ENCODE measurements at places on chromosomes 1 and 21.

DNA sequence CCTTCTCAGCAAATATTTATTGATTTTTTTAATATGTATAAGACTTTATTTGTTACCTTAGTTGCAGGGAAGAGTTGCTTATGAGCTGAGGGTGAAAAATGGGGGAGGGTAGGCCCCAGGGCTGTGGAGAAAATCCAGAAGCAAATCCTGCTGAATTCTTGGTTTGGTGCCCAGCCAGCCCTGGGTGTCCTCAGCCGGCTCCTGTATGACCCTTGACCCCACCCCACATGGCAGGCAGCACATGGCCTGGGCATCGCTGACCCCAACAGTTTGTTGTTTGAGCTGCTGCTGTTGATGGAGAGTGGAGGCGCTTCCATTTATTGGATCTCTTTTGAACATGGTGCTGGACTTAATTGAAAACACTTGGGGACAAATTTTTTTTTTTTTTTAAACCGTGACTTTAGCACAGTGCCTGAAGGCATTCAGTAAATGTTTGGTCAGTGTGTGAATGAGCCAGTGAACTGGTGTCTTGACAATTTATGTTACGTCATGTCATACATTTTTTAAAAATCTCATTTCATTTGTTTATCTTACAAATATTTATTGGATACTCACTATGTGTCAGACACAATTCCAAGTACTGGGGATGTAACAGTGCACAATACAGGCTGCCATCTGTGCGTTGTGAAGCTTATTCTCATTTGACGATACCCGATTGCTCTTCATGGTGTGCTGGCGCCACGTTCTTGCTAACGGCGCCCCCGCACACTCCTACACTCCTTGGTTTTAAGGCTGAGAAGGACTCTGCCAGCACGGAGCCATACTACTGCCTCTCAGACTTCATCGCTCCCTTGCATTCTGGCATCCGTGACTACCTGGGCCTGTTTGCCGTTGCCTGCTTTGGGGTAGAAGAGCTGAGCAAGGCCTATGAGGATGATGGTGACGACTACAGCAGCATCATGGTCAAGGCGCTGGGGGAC, 98.8 kb downstream of the MTR start:
- no peak for DNase-seq

DNA sequence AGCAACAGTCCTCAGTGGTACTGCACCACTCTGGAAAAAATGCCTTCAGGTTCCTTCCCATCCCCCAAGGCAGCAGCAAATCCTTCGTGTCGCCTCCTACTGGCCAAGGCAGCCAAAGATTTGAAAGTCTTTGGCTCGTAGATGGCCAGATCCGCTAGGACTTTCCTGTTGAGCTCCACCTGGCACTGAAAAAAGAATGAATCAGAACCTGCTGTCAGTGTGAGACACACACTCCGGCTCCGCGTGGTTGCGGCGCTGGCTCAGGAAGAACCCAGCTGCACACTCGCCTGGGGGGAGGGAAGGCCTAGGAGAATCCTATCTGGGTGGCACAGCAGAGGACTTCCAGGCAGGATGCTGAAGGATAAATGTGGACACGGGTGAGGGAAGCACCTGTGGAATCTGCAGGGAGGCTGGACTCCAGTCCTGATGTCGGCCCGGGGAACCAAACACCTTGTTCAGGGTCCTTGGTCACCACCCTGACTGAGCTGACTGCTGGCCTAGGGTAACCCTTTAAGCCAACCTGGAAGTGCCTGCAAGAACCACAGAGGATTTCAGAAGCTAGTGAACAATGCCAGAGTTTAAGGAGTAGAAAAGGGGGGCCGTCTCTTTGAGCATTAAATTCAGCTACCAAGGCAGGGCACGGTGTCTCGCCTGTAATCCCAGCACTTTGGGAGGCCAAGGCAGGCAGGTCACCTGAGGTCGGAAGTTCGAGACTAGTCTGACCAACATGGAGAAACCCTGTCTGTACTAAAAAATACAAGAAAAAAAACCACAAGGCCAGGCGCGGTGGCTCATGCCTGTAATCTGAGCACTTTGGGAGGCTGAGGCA, 3.2 kb upstream of the CCNL2 start:
- DNase-seq = no peak

DNA sequence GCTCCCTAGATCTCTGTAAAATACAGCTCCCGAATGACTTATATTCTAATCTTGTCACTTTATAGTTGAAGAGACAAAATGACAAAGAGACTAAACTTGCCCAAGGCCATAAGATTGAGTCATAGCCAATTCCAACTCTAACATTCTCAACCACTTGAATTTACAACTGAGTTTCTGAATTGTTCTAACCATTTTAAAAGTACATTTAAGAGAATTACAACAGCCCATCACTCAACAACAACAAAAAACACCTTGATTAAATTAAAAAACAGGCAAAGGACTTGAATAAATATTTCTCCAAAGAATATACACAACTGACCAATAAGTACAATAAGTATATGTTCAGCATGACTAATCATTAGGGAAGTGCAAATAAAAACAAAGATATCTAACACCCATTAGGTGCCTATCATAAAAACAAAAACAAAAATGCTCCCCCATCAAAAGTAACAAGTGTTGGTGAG, 8.7 kb upstream of the ADCY10 start:
- DNase-seq = no peak

GRCh38 chr1:202283379-202283844, 58.3 kb downstream of the UBE2T start:
- no peak for DNase-seq

DNA sequence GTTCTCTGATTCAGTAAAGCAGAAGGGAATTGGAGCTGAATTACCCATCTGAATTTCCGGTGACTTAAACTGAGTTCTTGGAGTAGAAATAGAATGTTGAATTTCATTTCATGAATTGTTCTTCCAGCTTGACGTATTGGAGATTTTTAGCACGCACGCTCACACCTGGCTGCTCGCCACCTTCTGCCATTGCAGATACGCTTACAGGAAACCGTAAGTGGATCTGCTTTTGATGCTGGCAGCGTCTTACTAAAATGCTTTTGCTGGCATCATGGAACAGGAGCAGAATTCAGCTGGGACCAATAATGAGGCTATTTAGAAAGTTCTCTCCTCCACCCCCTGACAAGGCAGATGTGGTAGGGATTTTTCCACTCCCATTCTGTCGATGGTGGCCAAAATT, 17.7 kb upstream of the ELAVL4 start:
- DNase-seq = no peak

DNA sequence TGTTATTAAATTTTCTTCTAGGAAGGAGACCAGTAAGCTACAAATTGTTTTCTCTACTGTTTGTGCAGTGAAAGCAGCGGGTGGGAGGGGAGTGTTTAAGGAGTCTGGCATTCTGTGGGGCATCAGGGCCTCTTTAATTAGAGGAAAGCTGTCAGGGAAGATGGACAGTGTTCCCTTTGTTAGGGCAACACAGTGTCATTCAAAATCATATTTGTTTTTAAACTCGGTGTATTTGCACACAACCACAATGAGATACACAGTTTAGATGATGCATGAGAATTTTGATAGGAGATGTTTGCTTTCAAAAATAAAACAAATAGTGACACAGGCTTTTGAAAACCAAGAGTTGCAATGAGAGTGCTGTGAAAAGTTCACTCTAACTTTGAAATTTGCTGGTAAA, 15.1 kb upstream of the ST6GALNAC3 start:
- no peak for DNase-seq

GRCh38 chr1:9025449-9025848, 774 bp downstream of the SLC2A7 start:
- DNase-seq = no peak

- no peak for DNase-seq
These were observed 37.2 kb downstream of the RIMS3 start for GRCh38 chr1:40627987-40628902.

DNA sequence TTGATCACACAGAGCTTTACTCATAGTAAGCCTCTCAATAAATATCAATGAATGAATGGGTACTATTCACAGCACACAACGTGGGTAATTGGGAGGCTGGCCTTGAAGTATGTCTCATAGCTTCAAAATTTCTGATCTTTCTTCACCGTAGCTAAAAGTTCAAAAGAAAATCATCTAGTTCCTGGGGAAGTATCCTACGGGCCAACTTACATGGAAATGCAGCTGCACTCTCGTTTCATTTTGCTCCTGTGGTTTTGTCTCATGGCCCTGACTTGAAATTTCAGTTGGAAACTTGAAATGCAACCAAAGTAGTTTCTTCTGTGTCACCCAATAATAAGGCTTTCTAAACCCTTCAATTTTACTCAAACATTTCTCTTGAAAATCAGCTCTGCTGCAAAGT, 76.1 kb upstream of the CNIH3 start:
- DNase-seq = no peak

GRCh38 chr1:175250027-175250426, 57.5 kb upstream of the KIAA0040 start:
- no peak for DNase-seq

DNA sequence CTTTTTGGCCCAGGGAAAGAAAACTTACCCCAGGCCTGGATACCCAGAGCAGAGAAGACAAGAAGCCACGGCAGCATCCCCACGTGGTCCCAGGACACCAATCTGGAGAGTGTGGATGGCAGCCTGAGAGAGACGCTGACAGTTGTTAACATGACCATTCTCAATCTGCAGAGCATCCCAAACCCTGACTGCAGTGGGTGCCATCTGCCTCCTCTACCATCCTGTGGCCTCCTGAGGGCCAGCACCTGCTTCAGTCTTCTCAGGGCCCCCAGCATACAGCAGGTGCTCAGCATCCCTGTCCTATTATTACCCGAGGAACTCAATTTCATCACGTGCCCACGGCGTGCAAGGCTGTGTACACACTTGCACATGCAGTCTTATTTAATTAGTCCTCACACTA, 785 bp downstream of the PGLYRP4 start:
- DNase-seq = no peak

DNA sequence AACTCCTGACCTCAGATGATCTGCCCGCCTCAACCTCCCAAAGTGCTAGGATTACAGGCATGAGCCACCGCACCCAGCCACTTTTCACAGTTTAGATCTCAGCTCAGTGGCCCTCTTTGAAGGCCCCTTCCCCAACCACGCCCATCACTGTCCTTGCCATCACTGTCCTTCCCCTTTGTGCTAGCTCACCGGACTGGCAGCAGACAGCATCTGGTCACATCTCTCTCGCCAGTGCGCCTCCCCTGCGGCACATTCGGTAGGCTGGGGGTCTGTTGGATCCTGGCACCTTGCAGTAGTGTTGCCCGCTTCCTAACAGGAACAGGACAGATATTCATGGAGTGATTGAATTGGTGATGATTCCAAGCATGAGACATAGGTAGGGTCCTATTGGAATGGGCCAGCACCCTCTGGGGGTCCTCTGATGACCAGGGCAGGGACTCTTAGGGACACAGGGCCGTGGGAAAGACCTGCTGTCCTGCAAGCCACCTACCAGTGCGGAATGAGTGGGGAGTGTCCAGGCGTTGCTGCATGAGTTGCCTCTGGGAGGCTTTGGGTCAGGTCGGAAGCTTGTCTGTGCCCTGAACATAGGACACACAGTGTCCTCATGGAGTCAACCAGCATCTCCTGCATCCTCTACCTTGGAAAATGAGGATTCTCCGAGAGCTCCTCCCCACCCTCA, 178.8 kb upstream of the VAMP3 start:
- DNase-seq = no peak

- no peak for DNase-seq
These were observed 38.1 kb downstream of the PLEKHA6 start for GRCh38 chr1:204321665-204322064.

DNA sequence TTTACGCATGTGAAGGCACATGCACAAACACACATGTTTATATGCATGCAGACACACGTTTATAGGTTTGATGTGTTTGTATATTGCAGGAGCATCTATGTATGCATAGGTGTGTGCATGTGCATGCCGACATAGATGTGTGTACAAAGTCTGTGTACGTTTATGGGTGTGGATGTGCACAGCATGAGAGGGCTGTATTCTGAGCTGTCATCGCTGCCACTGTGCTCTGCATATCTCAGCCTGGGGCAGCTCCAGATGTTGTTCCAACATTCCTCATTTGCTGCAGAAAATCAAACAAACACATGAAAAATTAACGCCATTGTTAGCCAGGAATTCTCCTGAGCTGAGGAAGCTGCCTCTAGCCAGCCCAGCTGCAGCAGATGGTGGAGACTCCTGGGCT, 132.3 kb upstream of the CSF3R start:
- no peak for DNase-seq

GRCh38 chr21:26506956-26507355, 66.1 kb downstream of the CYYR1 start:
- DNase-seq = no peak

DNA sequence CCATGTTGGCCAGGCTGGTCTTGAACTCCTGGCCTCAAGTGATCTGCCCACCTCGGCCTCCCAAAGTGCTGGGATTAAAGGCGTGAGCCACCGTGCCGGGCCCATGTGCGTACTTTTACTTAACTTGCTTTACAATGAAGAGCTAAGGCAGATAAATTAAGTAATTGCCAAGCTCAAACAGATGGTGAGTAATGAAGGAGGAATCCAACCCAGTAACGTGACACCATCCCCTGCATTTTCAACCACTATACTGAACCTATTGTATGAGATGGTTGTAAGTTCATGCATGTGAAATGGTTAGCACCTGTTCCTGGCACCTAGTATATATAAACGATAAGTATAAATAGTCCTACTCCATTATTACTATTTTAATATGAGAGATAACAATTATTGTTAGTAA, 588.0 kb upstream of the BEND5 start:
- no peak for DNase-seq

DNA sequence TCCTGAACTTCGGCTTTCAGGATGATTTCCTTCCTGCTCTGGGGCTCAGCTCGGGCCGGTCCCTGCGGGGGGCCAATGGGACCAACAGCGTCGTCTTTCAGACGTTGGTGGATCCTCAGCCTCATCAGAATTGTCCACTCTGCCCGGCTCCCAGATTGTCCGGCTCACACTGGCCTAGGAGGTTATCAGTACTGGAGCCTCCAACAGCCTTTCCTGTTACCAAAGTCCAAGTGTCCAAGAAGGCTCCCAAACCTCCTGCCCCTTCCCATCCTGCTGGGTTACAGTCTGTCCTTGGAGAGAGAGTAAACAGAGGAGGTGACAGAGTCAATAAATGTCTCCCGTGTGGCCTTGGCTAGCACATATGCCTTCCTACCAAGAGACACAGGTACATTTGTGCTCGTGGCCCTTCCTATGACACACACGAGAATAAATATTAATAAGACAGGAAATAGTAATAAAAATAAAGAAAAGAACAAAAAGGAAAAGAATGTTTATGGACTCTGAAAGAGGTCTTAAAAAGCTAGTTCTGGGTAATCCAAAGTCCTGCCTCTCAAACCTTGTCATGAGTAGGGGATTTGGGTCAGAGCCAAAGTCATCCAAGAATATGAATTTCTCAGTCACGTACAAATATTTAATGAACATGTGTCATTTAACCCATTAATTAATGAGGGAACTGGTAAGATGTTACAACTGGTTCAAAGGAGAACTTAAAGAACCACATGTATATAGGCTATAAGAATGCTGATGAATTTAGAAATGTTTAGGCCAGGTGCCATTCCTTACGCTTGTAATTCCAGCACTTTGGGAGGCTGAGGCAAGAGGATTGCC, 80.8 kb upstream of the SLC2A1 start:
- DNase-seq = no peak

GRCh38 chr1:89931964-89932363, 62.9 kb upstream of the ZNF326 start:
- no peak for DNase-seq

- DNase-seq = no peak
These were observed 25.2 kb downstream of the ETS2 start for GRCh38 chr21:38830671-38831525.
